ENCODE measurements at places on chromosomes 11 and 22.

GRCh38 chr22:42472671-42473070, 40.5 kb upstream of the NFAM1 start:
- DNase-seq = no peak

DNA sequence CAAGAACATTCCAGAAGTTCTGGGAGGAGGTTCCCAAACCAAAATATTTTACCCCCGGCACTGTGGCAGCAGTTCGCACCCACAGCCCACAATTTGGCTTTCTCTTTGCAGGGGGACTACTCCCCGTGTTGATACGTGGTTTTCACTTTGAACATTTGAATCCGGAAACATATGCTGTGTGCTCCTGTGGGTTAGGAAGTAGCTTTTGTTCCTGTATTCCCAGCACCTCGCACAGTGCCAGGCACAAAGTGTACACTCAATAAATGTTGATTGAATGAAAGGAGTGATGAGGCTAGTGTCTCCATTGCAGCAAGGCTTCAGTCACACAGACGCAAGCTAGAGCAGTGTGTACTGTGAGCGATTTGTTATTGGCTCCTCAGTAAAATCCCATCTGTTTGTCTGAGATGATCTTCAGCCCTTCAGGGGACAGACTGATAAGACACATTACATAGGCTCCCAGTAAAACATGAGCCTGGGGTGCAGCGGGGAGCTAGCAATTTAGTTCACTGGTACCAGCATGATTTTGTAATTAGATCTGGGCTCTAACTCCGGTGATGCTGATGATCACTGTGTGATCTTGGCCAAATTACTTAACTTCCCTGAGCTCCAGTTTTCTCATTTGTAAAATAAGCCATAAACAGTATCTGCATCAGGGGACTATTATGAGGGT, 2.2 kb downstream of the LAYN start:
- DNase-seq = no peak

DNA sequence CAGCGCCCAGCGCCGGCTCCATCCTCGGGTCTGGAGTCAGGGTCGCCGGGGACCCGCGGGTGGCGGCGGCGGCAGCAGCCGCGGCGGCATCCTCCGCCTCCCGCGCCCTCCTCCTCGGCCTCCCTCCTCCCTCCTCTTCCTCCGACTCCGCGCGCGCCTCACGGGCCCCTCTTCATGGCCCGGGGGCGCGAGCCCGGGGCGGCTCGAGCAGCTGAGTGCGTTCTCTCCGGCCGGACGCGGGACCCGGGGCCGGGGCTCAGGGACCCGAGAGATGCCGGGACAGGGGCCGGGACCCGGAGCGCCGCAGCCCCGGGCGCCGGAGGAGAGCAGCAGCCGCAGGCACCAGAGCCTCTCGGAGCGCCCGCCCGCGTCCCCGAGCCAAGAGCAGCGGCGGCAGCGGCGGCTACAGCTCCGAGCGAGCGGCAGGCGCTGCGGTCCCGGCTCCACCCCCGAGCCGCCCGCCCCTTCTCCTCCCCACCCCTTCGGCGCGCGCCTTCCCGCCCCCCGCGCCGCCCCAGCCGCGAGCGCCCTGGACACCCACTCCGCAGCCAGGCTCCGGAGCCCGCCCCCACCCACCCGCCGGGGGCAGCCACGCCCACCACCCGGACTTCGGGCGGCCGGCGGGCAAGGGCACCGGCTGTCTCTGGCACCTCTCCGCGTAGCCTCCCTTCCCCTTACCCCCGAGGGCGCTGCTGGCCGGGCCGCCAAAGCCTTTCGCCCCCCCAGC, at the start of gene CHST1:
CHST1 (minus strand) TSS at position 417 of the 727 bp plus-strand sequence. CDS start 14,699 bp downstream, outside the sequence.
- DNase-seq = no peak

DNA sequence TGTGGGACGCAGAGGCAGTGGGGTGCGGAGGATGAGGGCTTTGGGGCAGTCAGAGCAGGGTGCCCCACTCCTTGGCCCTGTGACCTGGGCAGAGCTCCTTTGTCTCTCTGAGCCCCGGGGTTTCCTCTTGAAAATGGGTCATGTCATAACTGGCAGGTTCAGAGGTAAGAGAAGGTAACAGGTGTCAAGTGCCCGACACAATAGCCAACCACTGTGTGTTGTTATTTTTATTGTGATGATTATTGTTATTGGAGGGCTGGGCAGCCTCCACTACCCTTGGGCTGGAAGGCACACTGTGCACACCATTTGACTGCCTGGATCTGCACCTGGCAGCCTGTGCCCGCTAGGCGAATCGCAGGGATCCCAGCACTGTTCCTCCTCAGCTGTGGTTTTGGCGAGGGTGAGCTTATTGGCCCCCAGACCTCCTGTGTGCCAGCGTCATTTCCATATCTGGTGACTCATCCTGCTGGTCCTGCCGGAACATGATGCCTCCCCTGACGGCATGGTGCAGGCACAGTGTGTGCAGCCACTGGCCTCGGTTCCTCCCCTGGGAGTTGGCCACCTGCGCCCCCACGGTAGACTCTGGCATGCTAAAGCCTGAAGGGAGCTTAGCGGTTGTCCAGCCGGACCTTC, 15.4 kb upstream of the SOX10 start:
- no peak for DNase-seq

GRCh38 chr11:44346983-44347382, 37.0 kb upstream of the ALX4 start:
- no peak for DNase-seq

DNA sequence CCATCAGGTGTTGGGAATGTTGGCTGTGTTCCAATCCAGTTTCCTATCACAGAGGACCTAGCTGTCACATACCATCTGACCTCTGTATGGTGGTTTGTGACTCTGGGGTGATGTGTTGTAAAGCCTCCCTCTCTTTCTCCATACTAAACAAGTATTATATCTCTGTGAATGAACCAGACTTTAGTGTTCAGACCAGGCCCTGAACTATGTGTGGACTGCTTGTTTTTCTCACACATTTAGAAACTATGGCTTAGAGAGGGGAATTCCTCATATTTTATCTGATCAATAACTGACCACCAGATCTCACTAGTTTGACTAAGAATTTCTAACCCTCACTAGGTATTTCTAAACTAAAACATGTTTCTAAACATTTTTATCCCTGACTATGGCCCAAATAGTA, 17.5 kb downstream of the NCR3LG1 start:
- no peak for DNase-seq

- DNase-seq = peak; percentile 62
Measured at GRCh38 chr22:39170825-39171622, 18.5 kb upstream of the CBX7 start.

- no peak for DNase-seq
Measured at GRCh38 chr11:20875889-20876288, 206.5 kb downstream of the NELL1 start.

DNA sequence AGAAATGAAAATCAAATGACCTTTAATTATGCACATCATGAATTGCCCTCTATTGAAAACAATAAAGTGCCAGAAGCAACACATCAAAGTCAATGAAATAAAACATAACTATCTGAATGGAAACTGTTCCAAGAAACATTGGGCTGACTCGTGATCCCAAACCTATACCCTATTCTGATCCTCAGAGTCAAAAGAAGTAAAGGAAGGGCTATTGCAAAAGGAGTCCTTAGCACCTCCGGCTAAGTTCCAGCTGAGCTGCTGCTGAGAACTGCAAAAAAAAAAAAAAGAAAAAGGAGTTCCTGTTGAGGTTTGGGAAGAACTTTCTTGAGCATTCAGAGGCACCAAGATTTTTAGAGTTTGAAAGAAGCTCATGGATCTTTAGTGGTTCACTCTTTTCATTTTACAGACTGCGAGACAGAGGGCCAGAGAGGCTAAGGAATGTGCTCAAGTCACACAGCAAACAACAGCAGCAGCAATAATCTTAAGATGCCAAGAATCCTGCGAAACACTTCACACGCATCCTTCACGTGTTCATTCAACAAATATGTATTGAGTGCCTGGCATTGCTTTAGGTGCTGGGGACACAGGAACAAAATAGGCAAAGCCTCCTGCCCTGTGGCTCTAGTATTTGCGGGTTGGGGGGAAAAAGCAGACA, 841 bp upstream of the TMPRSS13 start:
- DNase-seq = no peak

DNA sequence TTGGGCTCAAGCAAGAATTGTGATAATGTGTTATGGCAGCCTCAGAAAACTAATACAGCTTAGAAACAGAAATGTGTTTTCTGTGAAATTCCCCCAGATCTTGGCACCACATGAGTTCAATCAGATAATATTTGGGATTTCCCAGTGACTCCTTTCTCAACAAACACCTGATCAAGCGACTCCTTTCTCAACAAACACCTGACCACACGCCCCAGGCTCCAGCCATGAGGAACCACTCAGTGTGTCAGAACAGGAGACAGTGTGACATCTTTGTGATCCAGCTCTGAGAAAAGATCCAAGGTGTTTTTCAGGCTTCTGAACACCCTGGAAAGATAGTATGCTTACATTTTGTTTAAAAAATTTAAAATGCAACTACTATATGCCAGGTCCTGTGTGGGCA, 1.9 kb upstream of the UVRAG start:
- no peak for DNase-seq

GRCh38 chr22:36068776-36069344, 40.2 kb upstream of the RBFOX2 start:
- no peak for DNase-seq

GRCh38 chr11:112302226-112302868, 41.7 kb upstream of the PLET1 start:
- DNase-seq = no peak

DNA sequence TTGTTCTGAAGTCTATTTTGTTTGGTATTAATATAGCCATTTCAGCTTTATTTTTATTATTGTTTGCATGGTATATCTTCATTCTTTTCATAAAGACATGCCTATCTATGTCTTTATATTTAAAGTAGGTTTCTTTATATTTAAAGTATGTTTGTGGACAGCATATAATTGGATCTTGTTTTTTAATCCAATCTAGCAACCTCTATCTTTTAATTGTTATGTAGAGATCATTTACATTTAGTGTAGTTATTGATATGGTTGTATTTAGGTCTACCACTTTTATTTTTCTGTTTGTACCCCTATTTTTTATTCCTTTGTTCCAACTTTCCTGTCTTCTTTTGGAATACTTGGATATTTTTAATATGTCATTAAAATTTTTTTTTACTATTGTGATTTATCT, 13.8 kb downstream of the TPBGL start:
- DNase-seq = no peak

- no peak for DNase-seq
Measured at GRCh38 chr11:17812091-17812864, 77.7 kb downstream of the KCNC1 start.

- no peak for DNase-seq
Measured at GRCh38 chr11:35486934-35487333, 38.5 kb downstream of the PAMR1 start.

DNA sequence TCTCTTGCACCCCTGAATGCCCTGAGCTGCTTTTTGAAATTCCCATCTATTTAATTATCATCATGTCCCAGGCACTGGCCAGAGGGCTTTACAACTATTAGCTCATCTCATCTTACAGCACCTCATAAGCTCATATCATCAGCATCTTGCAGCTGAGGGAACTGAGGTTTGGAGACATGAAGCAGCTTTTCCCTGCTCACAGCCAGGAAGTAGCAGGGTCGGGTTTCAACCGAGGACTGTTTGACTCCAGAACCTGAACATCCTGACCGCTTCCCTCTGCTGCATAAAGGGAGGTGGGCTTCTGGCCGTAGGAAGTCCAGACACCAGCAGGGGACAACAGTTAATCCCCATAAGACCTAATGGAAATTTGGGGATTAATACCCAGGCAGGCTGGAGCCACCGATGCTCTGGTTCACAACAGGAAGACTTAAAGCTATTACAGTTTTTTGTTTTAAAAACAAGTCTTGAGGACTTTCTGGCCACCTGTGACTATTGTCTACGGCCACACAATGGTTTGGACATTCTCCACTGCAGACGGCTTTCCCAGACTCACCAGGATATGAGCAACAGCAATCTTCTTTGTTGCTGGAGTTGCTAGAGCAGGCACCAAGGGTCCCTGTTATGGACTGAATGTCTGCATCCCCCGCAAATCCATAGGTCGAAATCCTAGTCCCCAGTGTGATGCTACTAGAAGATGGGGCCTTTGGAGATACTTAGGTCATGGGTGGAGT, 47.4 kb downstream of the CHST1 start:
- no peak for DNase-seq

GRCh38 chr11:95584589-95584988, 205.0 kb downstream of the FAM76B start:
- DNase-seq = no peak

GRCh38 chr11:83819931-83820549, 533.9 kb upstream of the CCDC90B start:
- no peak for DNase-seq

- DNase-seq = no peak
Measured at GRCh38 chr11:3959015-3959902, 103.8 kb downstream of the STIM1 start.

DNA sequence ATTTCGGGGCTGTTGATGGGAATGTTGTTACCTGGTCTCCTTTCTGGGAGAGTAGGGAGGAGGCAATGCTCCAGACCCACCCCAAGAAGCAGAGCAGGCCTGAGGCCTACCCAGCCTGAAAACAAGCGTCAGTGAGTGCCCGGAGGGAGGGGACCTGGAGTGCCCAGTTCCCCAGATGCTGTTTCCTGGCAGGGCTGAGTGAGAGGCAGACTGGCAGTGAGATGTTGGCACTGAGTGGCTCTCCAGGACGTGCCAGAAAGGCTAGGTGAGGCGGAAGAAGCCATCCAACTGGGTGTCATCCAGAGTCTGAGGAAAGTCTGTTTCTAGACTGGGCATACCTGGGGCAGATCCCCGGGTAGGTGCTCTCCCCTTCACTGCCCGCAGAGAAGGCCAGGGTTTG, 1.3 kb downstream of the POU2F3 start:
- DNase-seq = no peak

DNA sequence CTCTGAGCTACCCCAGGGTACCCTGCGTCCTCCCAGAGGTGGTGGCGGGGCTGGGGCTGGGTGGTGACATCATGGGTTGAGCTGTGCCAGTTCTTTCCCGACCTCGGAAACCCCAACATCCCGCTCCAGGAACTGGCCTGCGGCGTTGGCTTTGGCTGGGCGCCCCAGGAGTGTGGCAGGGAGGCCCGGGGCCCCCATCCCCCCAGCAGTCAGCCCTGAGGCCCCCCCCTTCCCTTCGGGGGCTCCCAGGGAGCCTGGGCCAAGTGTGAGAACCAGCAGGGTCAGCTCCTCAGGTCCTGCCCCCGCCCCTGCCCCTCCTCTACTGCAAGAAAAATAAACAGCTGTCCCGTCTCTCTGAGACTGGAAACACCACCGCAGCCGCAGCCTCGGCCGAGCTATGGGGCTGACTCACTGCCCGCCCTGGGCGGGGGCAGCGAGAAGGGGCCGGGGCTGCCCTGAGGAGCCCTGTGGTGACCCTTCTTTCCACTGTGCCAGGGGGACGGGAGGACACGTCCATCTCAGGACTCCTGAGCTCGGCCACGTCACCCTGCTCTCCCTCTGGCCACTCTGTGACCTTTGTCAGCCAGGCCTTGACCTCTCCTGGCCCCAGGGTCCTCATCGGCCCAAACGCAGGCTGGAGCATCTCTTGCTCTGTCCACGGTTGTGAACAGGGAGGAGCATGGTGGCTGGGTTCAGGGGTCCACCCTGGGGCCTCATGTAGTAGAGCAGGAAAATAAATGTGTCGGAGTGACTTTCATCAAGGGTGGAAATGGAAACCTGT, 73.4 kb downstream of the WNT7B start:
- DNase-seq = no peak

GRCh38 chr11:59551659-59552521, 40.6 kb downstream of the OR4D9 start:
- DNase-seq = no peak

Measured in stimulated activated CD8-positive, alpha-beta memory T cell treated with anti-CD3 and anti-CD28 coated beads, Interleukin-4, amount 100 ng/mL, for 4 hours (primary cell).